Esophagus muscularis mucosa (tissue), 4 donors: ENCODE measurements at places on chromosomes 5 and 9. TPM values are rescaled to one million over a fixed set of nuclear protein-coding genes. Genes with fewer than 3 reads are reported as not detected.

- DNase-seq = no peak
These were observed 49.1 kb upstream of the CLK4 start for GRCh38 chr5:178675922-178676321.

The CMYA5 gene
- total RNA-seq = 5.1 TPM

DNA sequence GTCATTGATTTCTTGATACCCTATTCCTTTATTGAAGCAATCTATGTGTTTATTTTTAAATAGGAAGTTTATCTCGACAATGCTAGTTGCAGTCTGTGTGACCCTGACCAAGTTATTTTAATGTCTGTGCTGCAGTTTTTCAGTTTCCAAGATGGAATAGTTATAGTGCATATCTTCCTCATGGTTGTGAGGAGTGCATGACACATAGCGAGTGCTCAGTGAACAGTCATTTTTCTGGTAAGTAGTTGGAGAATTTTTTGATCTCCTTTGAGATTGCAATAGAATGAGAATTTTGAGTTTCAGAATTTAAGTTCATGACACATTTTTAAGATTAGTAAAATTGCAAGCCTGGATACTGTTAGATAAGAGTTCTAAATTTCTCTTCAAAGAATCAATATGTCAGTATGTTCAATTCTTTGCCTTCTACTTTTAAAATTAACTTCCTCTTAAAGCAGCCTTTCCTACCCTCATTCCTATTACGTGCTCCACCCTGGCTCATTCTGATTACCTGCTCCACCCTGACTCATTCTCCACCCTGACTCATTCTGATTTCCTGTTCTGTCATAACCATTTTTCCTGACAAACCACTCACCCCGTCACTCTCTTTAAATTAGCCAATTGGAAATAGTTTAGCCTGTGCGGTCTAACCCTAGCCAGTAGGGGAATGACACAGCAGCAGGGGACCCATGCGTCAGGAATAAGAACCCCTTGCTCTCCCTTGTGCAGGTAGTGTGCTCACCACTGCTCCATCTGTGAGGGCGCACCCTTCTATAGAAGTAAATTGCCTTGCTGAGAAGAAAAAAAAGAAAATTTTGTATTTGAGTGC lies 30.7 kb downstream of the SPIN1 start:
- no peak for DNase-seq

GRCh38 chr5:130400091-130400490 lies 495.8 kb downstream of the CHSY3 start:
- DNase-seq = no peak

DNA sequence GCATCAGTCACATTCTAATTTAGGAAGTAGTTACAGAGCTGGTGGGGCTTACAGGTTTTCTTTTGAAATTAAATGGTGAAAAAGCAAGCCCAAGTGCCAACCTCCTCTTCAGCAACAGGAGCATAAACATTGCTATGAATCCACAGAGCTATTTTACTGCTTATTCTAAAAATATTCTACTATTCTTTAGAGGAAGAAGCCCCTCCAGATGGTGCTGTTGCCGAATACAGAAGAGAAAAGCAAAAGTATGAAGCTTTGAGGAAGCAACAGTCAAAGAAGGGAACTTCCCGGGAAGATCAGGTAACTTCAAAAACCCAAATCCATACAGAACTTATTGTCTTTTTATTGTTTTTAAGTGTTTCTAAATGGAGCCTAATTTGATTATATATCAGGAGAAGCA lies 202.8 kb downstream of the CWC27 start:
- DNase-seq = no peak

The FAM78A gene
- total RNA-seq = 3.7 TPM

GRCh38 chr5:177557796-177558195 lies 3.4 kb upstream of the FAM193B start:
- no peak for DNase-seq

GRCh38 chr5:76953551-76954382 lies 922 bp downstream of the CRHBP start:
- DNase-seq = no peak

The NSG2 gene
- 3.8 TPM for total RNA-seq

DNA sequence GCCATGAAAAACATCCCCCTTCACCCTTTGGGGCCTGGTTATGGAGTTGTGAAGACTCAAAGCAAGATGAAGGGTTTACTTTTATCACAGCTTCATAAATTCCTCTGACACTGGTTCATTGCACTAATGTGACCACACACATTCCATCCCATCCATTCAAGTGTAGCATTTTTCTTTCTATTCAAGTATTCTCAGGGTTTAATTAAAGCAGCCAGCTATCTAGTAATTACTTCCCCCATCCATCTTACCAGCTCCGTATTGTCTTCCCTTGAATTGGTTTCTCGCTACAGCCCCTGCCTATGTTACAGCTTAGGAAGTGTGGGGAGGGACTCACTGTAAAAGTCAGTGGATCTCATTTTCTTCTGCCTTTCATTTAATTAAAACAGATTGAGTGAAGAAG lies 387.0 kb upstream of the RFX3 start:
- no peak for DNase-seq
